ENCODE measurements at places on chromosomes 6 and 20.

DNA sequence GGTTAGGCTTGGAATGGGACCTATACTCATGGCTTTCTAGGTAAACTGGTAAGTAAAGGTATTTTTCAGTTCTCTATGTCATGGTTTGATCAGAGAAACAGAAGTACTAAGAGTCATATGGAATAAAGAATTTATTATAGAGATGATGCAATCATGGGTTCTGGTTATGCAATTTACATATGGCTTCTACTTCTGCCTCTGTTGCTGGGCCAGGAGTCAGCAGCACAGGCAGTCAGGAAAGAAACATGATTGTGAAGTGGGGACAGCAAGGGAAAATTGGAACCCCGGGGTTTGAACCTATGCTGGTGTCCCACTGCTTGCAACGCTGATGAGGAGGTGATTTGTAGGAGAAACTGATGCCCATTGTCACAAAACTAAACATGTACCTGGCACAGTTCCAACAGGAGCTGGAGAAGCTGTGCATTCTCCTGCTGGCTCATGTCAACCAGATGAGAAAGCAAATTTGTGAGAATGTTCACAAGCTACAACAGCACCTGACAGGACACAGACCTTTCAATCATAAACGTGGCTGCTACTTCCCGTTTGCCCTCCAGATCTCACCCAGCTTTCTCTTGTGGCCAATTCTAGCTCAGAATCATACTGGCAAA lies 887.1 kb downstream of the TFAP2A start:
- DNase-seq = no peak

DNA sequence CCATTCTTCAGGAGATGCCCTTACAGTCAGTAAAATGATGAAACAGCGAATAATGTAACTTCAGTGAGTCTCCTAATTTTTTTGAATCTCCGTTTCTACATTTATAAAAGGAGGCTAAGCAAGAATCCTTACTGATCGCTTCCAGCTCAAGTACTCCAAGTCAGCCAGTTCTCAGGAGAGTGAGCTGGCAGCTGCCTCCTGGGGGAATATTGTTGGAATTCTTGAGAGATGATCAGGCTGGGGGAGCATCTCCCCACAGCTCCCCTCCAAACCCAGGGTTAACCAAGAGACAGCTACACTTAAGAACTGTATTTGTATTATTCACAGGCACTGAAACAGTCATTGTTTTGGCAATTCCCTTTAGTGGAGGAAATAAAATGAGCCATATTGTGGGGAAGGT lies 89.1 kb upstream of the PCSK2 start:
- DNase-seq = peak; percentile 75

DNA sequence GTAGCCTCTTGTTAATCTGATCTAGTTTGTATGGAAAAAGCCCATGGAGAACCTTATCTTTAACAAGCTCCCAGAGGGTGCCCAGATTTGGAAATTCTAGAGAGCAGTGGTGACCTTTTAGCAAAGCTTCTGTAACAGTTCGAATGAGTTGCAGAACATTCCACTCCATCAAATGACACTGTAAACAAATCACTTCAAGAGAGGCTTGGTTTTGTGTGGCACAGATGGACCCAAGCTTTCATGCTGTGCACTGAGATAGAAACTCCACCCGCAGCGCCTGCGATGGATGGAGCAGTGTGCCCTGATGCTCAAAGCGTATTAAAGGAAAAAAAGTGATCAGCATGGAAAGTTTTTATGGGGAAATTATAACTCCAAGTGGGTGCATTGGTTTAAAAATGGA lies 55.1 kb upstream of the ISM1 start:
- DNase-seq = no peak

- peak; percentile 27 for DNase-seq
Measured at GRCh38 chr6:30747300-30747687, 2.9 kb upstream of the IER3 start.

DNA sequence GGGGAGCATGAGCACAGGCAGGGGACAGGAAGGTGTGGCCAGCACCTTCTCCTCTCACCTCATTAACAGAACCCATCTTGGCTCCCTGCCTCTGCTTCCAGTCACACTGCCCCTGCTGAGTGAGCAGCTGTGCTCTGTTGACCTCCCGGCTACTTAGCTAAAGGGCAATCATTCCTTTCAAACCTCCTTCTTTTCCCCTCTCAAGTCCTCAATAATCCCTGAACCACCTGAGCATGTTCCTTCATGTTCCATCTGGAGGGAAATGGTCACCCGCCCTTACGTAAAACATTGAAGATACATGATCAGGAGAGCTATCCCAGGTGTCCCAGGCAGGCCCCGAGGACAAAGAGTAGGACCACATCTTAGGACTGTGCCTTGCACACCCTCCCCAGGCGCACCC lies 21.7 kb upstream of the MRPS10 start:
- DNase-seq = no peak

- no peak for DNase-seq
Measured at GRCh38 chr20:37852666-37853065, 50.3 kb upstream of the VSTM2L start.

GRCh38 chr20:41174782-41175181 lies 37.4 kb downstream of the PLCG1 start:
- DNase-seq = peak; percentile 14

GRCh38 chr6:108937170-108937569 lies 88.9 kb downstream of the ARMC2 start:
- no peak for DNase-seq

- no peak for DNase-seq
Measured at GRCh38 chr20:38579921-38580320, 1.1 kb upstream of the ADIG start.

DNA sequence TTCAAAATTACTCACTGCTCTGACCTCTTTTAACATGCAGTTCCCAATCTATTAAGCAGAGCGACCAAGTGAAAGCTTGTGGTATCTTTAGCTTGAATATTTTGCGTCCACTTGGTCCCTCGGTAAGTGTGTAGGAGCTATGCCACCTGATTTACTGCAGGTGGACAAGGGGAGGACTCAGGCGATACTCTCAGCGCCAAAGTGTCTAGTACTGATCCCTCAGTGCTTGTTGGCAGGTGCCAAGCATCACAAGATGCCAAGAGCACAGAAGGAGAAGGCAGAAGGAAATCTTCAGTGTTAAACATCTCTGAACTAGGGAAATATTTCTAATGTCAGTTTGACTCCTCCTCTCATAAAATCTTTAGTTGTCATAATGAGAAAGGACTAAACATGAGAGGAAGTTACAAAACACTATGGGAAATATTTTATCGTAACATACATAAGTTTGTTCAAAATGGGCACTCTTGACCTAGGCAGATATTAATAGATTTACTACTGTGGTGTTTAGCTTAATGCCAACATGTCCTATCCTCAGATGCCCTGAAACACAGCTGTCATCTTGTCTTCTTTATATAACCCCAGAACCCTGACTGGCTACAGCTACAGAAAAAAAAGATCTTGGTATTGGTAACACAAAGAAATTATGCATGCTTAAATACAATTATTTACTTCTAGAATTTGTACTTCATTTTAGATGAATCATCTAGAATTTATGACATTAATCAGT lies 19.5 kb downstream of the NHLRC1 start:
- DNase-seq = no peak

- no peak for DNase-seq
Measured at GRCh38 chr6:116631379-116631990, 15.2 kb downstream of the RSPH4A start.

- no peak for DNase-seq
Measured at GRCh38 chr20:56843386-56843785, 214.3 kb downstream of the TFAP2C start.

- no peak for DNase-seq
Measured at GRCh38 chr6:43972179-43972912, 154.9 kb downstream of the MRPL14 start.

DNA sequence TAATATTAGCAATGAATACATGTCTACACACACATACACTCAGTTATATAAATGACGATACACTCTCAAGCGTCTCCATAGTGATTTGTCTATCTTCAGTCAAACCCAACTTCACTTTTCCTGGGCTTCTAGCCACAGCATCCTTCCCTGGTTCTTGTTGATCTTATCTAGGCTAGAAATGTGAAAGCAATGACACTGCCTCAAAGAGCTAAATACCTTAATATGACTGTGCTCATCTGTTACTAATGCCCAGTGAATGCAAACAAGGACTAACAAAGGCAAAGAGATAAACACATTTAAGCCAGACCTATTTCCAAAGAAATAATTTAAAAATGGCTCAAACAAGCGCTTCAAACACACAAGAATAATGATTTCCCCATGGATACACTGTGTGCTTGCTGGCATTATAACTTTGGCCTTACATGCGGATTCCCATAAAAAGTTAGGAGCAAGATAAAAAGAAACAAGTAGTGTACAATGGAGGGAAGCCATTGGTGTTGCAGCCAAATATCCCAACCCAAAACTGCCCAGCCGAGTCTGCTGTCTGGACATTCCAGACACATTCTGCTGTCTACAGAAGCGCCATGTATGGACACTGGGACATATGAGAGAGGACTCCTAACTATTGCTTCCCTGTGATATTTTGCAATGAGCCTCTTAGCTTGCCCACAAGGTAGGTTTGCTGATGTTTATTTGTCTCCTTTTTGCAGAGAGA lies 19.5 kb upstream of the DAAM2 start:
- peak; percentile 57 for DNase-seq
